ENCODE measurements at places on chromosomes 5 and 9.
A peak's percentile ranks its signal among the peaks of the same experiment; 100 is the strongest.

- no peak for DNase-seq
Measured at GRCh38 chr9:127878652-127879390, 1.3 kb upstream of the AK1 start.

DNA sequence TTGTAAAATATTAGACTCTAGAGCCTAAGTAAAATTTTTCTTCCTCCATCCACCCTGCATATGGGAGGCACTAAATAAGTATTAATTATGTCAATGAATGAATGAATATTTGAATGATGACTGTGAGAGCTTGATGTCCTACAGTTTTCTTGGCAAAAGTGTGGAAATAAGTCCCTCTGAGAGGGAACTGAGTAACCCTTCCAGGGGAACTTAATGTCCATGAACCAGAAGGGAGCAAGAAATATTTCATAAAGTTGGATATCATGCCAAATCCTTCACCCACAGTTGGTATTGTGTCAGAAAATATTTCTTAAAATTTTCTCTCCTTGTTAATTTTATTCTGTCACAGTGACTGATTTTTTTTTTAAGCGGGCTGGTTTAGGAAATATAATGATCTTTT lies 36.6 kb downstream of the NNT start:
- no peak for DNase-seq

- peak; percentile 58 for DNase-seq
Measured at GRCh38 chr9:69097064-69097463, 61.5 kb downstream of the FXN start.

DNA sequence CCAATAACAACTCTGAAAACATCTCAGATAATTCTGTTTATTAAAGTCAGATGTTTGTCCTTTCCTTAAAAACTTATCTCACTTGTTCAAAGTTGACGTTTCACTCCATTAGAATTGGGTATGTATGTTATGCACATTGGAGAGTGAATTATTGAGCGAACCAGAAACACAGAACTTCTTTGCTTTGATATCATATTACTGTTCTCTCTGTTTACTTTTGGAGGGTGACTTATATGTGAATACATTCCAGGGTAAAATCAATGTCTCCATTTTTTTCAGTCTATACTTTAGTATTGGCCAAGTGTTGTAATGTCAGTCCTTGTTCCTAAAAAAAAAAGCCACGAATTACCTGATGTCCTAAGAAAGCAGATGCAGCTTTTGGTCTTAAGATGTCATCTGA lies 307.4 kb downstream of the CSNK1G3 start:
- no peak for DNase-seq

DNA sequence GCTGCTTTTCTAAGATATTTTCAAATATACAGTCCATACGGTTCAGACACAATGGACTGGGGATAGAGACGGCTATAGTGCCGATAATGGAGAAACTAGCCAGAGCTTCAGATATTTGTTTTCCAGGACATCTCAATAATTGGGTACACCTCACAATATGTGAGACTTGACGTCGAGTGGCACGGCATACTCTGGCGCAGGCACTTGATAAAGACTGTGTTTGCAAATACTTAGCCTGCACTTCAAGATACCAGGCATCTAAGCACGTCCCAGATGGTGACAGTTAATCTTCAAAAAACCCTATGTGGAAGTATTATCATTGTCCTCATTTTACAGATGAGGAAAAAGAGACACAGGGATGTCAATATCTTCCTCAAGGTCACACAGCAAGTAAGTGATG lies 48.5 kb downstream of the SEMA5A start:
- DNase-seq = no peak

DNA sequence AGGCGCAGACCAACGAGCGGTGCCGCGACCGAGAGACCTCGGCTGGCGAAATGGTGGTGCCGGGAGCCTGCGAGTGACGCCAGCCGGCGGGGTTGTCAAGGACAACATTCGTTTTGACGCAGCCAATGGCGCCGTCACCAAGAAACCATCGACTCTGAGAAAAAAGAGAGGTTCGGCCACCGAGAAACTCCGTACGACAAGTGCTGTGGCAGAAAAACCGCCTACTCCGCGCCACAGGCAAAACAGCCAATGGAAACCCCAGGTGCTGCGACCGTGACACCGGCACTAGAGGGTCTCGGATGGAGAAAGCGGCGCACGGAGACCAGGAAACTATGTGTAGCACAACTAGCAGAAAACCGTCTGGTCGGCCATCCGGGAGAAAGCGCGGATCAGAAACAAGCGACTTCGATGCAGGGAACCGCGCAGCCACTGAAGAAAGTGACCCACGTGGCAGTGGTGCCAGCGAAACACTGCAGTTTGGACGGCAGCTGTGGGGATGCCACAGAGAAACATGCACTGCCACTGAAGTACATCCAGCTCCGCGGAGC lies 88.8 kb downstream of the ANXA2R start:
- no peak for DNase-seq

DNA sequence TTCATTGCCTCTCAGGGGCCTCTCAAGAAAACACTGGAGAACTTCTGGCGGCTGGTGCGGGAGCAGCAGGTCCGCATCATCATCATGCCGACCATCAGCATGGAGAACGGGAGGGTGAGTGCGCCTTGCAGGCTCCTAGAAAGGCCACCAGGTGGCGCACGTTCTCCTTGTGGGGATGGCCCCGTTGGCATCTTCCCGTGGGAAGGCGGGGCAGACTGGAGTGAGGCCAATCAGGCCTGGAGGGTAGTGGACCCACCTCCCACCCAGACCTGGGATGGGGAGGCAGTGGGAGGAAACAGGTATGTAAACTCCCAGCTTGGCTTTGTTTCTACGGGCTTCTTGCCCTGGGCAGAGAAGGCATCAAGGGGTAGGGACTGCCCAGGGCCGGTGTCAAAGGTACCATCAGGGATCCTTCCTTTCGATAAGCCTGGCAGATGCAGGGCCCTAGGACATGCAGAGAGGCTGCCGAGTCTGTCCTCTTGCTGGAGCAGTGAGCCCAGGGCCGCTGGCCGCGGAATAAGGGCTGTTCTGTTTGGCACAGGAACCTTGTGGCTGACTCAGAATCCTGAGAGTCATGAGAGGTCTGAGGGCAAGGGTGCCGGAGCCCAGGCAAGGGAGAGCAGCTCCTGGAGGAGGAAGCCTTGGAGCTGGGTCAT lies 18.9 kb upstream of the SPTLC1 start:
- peak; percentile 75 for DNase-seq

GRCh38 chr9:115353681-115354080 lies 235.7 kb upstream of the TNC start:
- DNase-seq = no peak

DNA sequence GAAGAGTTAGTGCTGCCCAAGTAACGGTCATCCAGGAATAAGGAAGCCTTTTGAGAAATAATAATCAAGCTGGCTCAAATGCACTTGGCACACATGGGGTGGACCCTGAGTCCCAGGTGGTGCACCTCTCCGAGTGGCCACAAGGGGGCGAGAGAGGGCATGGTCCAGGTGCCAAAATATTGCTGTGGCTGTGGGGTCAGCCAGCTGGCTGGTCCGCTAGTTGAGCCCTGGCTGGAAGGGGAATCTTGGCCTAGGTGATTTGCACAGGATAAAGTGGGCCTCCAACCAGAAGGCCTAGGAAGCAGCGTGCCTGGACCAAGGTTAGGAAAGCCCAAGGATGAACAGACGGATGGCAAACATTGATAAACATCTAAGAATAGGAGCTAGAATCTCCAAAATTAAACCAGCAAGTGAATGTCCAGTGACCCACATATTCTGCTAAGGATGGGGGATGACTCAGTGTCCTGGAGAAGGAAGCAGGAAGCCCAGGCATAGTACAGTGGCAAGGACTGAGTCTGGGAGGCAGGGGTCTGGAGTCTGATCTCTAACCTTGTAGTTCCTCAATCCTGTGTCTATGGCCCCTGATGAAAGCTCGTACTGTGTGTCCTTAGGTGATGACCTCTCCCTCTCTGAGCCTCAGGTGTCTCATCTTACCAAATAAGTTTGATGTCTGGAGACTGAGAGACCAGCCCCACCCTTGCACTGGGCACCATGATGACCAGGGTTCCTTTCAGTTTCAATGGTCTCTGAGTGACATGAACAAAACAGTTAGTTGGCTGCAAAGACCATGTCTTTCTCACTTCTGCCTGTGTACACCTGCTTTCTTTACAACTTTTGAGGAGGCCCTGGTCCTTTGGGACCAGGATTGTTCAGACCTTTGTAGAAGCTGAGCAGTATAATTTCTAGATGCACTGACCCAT lies 19.2 kb upstream of the SHB start:
- peak; percentile 51 for DNase-seq

GRCh38 chr5:2913281-2913680 lies 161.8 kb upstream of the IRX2 start:
- no peak for DNase-seq

GRCh38 chr5:74332006-74332405 lies 308.5 kb downstream of the ENC1 start:
- no peak for DNase-seq

GRCh38 chr5:98637116-98637515 lies 136.3 kb upstream of the RGMB start:
- no peak for DNase-seq

- DNase-seq = no peak
Measured at GRCh38 chr9:121141706-121142105, 60.0 kb downstream of the RAB14 start.

- DNase-seq = no peak
Measured at GRCh38 chr9:79945016-79945415, 373.3 kb downstream of the TLE4 start.

DNA sequence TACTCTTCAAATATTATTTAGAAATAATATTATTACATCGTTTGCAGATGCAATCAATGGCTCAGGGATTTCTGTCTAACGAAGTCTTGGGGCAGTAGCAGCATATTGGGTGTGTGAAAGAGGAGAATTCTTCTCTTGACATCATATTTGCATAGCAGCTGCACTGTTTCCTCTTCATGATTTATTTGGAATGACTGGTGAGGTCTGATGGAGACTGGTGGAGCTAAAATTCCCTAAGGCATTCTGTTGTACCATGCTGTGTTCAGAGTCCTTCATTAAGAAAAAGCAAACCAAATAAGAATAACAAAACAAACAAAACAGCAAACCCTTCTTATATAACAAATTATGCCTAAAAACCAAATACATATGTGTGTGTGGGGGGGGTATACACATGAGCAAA lies 177.6 kb downstream of the DIRAS2 start:
- no peak for DNase-seq

DNA sequence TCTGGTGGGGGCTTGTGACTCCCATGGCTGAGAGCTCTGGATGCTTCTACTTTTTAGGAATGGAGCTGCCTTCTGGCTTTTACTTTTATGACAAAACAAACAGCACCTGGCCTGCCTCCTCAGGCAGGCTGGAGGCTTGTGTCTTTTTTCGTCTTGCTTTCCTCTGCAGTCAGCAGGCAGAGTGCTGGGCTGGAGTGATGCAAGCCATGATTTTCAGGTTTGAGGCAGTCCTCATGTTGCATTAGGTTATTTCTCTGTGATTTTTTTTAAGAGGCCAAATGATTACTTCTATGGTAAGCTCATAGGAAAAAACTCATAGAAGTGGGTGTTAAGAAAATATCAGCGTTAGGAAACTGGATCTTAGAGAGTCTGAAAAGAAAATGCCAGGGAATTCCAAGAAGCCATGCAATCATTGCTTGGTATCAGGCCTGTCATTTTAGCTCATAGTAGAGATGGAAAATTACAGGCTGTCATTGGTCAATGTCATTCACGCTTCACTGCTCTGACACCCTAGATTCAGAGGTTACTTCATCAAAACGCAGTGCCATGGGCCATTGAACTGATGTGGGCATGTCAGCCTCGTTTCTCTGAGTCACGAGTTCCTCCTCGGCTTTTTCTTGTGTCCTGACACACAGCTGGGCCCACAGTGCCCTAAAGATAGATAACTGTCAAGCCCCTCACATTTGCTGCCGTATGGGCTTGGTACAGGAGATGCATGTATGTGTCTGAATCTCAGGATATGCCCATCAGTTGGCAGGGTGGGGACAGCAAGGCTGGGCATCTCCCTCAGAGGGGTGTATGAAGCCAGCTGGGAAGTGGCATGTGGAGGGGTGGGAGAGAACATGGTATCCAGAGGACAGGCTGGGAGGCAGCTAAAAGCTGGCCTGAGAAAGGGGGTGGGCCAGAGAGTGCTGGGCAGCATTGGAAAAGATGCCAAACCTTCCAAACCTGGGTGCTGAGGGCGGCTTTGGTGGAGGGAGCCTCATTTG lies 151.8 kb downstream of the HSPA4 start:
- no peak for DNase-seq

DNA sequence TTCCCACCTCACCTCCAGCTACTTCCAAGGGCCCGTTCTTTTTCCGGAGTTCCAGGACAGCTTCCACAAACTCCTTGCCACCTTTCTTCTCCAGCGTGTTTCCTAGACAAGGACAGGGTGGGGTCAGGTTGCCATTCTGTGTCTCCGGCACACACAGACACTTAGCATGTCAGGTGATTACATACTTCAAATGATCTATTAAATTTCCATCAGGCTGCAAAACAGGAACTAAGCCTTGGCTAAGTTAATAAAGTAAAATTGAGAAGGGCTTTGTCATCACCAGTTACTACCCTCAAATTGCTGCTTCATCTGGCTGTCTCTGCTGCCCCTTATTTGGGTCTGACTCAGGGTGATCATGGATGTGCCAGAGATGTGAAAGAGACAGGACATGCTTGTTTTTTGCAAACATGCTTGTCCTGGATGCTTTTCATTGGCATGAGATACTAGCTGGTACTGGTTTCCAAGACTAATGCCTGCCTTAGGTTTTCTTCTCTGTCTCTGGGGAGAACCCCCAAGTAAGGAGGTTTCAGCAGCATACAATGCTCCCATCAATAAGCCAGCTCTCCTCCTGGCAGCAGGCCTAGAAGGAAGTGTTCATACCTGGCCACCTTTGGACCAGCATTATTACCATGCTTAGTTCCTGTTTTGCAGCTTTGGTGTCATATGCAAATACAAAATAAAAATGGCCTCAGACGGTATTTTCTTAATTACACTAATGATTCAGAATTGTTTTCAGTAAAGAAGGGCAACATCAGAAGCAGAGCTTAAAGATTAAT lies 52.9 kb downstream of the MACROH2A1 start:
- DNase-seq = no peak

DNA sequence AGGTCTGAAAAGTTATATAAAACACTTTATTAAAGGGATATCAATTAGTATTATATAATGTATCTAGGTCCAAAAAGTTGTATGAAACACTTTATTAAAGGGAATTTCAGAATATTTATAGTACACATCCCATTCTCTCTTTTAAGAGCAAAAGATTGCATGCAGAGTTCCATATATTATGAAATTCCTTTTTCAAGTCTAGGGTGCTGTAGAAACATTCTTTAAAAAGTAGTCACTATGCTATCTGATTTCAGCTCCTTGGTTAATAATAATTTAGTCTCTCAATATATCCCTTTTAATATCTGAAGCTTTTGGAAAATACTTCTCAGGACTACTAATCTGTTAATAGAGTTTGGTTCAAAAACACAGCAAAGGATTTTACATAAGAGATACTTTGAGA lies 1496.1 kb upstream of the C9orf72 start:
- no peak for DNase-seq

GRCh38 chr9:96201140-96201539 lies 100.8 kb downstream of the HSD17B3 start:
- no peak for DNase-seq

- no peak for DNase-seq
Measured at GRCh38 chr5:41325074-41325473, 111.7 kb upstream of the C6 start.

GRCh38 chr5:181261320-181262049 lies 542 bp upstream of the TRIM52 start:
- peak; percentile 66 for DNase-seq

- no peak for DNase-seq
Measured at GRCh38 chr9:120343416-120343815, 236.6 kb downstream of the CDK5RAP2 start.

Measured in LoVo (cell line).